Endodermal cell (in vitro differentiated cells): ENCODE measurements at places on chromosomes 13 and 19.

GRCh38 chr19:57083711-57084110 is 36.1 kb upstream of the USP29 start:
- no peak for DNase-seq

GRCh38 chr19:2167896-2168618 is 4.3 kb downstream of the DOT1L start:
- no peak for DNase-seq

- DNase-seq = no peak
Measured at GRCh38 chr19:47564081-47564480, 8.9 kb downstream of the ZNF541 start.

DNA sequence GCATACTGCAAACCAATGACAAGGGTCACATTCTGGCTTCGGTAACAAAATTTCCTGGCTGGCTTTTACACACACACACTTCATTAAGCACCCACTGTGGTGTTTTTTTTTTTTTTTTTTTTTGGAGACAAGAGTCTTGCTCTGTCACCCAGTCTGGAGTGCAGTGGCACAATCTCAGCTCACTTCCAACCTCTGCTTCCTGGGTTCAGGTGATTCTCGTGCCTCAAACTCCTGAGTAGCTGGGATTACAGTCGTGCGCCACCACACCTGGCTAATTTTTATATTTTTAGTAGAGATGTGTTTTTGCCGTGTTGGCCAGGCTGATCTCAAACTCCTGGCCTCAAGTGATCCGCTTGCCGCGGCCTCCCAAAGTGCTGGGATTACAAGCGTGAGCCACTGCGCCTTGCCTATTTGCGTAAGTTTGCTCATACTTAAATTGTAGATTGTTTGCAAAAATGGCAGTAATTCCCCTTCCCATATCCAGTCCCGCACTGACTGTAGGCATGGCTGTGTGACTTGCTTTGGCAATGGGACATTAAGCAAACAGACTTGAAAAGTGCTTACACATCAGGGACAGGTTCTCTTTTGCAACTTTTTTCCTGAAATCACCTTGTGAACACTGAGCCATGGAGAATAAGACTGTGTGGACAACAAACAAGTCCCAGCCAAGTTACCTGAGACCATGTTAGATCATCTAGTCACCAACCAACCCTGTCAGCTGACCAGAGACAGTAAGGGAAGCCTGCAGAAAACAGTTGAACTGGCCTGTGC is 42.1 kb upstream of the EBPL start:
- no peak for DNase-seq

DNA sequence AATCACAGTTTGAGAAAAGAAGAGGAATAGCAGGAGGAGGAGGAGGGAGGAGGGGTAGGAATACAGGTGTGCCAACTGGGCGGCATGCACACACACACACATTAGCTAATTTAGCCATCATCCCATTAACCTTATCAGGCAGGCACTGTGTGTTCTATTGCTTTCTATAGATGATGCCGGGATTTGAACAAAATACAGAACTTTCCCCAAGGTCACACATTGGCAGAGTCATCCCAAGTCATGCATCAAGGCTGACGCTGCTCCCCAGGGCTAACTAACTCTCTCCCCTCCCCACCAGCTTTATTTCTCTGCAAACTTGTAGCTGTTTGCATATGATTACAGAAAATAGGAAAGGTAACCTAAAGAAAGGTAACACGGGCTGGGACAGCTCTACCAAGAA is 83.0 kb downstream of the NUFIP1 start:
- DNase-seq = no peak

- no peak for DNase-seq
Measured at GRCh38 chr13:53638040-53638439, 609.4 kb downstream of the OLFM4 start.

- no peak for DNase-seq
Measured at GRCh38 chr13:99665711-99666110, 164.4 kb downstream of the TM9SF2 start.

- DNase-seq = no peak
Measured at GRCh38 chr13:49620170-49620621, 8.1 kb upstream of the ARL11 start.

- no peak for DNase-seq
Measured at GRCh38 chr13:74067818-74068217, 66.4 kb downstream of the KLF12 start.

DNA sequence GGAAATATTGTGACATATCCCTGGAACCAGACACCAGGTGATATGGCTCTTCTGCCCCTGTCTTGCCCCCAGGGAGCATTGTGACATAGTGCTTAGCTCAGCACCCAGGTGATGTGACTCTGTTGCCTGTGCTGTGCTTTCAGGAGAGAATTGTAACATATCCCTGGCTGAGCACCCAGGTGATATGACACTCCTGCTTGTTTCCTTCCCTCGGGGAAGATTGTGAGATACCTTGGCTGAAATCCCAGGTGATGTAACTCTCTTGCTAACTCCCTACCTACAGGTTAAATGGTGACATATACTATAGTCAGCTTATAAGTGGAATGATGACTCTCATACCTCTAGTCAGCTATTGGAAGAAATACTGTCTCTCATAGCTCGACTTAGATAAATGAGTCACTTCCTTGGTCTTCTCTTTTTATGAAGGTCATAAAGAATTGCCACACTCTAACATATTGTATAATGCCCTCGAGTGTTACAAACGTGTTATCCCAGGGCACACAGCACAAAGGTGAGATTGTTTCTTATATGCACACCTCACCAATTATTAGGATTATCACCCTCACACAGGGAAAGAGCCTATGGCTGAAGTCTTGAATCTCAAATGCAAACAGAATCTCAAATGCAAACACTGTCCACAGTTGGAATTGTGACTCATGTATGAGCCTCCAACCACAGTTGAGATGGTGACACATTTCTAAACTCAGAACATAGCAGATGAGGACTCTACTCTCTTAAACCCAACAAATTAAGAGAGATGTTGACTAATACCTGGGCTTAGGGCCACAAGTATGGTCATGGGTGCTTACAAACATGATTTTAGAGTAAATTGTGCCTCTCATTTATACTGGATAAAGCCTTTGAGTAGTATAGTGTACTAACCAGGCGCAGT is 32.7 kb upstream of the ZNF254 start:
- no peak for DNase-seq

GRCh38 chr13:30158774-30159445 is 148.4 kb downstream of the KATNAL1 start:
- no peak for DNase-seq

DNA sequence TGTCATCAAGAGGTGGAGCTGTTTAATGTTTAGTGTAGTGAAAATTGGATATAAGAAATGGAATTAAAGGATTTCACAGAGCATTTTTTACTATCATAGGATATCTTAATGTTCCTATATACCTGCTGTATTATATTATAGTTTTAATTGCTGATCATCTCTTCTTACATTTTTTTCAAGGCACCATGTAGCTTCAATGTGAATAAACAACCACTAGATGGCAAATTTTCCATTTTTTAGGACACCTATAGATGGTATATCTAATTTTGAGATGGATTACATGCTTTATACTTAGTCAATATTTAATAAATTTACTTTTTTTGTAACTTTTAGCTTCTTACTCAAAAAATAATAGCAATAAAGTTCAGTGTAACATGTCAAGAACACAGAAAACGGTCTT is 9.0 kb upstream of the ATXN8OS start:
- DNase-seq = no peak

DNA sequence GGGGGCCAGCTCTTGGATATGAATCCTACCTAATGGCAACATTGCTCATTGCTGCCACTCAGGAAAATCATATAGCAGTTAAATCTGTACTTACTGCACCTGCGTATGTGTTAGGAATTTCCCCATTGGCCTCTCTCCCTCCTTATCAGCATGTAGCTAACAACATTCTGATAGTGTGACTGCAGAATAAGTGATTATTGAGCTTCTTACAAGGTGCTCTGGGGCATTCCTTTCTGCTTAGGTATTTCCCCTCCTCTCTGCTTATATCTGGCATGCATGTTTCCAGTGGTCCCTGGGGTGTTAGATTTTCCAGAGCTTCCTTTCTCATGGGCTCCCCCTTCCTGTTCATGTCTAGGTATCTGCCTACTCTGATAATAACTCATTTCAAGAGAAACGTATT is 414.1 kb upstream of the SLITRK1 start:
- DNase-seq = peak; percentile 48

DNA sequence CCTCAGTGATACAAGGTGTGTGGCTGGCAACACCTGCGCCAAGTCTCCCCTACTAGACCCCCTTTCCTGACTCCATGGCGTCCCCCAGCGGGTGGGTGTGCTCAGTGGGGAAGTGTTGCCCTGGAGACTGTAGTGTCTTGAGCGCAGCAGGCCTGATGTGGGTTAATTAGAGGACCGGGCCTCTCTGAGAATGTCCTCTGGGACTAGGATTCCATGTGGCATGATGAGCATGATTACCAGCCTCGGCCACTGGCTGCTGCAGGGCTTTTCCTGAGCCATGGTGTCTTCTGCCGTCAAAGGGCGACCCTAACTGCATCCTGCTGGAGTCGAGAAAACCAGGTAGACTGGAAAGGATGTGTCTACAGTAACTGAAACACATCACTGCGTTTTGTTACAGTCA is 28.1 kb downstream of the MICOS13 start:
- no peak for DNase-seq

DNA sequence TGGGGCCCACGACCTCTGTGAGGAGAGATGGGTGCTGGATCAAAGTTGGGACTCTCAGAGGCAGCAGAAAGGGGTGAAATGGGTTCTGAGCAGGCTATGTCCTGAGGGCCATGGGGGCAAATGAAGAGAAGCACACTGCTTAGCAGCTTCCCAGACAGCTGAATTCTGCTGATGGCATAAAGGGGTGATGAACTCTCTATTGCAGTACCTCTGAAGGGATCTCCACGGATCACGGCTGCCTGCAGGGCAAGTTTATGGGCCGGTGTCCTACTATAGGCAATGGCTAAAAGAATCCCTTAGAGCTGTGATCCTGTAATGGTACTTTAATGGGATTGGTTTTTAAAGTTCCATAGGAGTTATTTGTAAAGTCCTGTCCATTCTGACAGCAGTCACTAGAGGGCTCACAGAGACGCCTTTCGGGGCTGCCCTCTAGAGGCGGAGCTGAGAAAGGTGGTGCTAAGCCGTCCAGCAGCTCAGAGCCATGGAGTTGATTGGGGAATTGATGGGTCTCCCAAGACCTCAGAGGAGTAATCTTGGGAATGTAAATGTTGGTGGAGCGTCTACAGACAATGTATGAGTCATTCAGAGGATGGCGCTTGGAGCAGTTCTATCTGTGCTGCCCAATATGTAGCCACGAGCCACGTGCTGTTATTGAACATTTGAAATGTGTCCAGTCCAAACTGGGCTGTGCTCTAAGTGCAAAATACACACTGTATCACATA is 287.3 kb downstream of the COG6 start:
- DNase-seq = peak; percentile 93

GRCh38 chr19:18633321-18633720 is 3.5 kb upstream of the KLHL26 start:
- no peak for DNase-seq

DNA sequence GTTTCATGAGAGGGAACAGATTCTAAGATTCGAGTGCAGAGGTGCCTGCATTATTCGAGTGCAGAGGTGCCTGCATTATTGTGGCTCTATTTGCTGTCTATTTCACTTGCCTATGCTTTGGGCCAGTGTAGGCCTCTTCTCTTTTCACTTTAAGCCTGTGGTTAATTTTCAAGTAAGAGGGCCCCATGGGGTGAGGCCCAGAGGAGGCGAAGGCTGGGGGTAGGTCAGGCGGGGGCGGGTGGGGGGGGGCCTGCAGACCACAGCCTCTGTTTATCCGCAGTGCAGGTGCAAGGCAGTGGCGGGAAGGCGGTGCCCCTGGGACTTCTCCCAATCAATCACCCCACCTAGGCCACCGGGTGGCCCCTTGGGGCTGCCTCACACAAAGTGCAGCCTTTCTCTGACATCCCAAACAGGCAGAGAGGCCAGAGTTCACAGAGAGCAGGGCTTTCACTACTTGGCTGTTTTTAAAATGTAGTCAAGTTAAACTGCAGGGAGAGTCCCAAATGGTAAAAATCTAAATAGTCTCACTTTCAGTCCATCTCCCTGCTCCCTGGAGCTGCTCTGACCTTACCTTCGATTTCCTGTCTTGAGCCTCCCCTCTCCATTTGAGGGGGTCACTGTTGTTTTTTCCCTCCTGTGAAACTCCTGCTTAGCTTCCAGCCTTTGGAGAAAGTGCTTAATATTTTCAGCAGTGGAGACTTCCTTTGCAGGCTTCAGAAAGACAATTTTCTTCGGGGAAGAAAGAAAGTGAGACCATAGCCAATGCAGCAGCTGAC is 249.0 kb downstream of the DLEU7 start:
- peak; percentile 73 for DNase-seq

GRCh38 chr19:677201-677600 is 1.0 kb downstream of the FSTL3 start:
- peak; percentile 52 for DNase-seq

GRCh38 chr13:99357131-99357596 is 50.0 kb upstream of the GPR183 start:
- no peak for DNase-seq

- DNase-seq = no peak
Measured at GRCh38 chr19:17296273-17296672, 7.0 kb downstream of the ABHD8 start.

- DNase-seq = no peak
Measured at GRCh38 chr13:85040215-85040614, 759.0 kb downstream of the SLITRK6 start.

DNA sequence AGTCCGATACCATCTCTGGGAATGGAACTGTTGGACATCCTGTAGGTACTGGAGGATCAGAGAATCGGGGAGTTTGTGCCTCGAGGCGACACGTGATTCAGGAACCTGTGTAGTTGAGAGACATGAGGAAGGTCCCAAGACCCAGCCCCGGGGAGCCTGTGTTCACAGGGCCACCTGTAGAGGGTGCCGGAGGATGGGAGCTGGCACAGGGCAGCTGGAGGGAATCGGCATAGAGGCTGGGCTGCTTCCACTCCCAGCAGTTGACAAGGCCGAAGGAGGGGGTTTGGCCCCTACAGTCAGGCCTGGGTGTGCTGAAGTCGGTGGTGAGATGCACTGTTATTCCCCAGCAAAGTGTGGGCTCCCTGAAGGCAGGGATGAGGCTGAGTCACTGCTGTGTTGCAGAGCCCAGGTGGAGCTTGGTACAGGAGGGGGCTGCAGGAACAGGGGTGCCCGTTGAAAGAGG is 2.5 kb upstream of the ISYNA1 start:
- DNase-seq = peak; percentile 80
